ENCODE measurements at places on chromosomes 6 and 20.

DNA sequence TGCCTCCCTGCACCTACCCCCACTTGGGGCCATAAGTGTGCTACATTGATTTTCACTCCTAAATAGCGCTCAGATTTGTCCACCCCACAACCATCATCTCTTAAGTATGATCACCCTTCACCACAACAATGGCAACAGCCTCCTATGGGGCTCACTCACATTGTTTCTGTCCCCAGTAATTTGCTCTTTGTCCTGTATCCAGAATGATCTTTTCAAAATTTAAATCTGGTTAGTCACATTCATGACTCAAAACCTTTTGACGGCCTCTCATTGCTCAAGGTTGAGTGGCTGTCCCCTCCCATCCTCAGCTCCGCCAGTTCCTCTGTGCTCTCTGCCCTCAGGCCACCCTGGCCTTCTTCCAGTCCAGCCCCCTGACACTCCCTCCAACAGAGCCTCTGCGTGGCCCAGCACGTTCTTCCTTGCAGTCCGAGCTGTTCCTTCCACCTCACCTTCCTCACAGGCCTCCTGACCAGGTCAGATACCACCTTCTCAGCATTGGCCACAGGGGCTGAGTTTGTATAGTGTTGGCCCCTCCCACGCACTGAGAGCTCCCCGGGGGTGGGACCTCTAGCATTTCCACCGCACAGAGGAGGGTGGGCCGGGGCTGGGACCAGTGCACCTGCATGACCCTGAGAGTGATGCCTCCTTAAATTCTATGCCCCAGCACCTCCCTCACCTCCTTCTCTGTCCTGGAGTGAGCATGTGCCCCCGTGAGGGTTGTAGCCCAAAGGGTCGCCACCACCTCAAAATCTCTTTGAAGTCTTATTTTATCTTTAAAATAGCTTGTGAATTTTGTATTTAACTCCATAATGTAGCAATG lies 2.4 kb upstream of the PPP1R3G start:
- no peak for DNase-seq

DNA sequence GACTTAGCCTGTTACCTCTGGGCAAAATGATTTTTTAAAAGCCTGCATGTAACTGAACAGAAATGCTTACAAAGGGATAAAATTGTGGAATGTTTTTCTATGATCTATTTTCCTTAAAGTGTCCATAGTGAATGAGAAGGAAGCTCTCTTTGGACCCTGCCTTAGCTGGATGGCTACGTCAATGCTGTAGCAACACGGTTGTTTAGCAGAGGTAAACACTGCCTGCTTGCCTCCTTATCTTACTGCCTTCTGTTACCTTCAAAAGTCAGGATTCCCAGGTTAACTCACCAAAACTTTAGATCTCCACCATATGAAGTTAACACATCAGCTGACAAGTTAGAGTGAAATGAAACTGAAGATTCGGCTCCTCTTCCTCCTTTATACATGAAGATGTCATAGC lies 402.6 kb downstream of the SAMD5 start:
- DNase-seq: no peak

- no peak for DNase-seq
Observed at GRCh38 chr6:37531437-37532036, 31.8 kb upstream of the CCDC167 start.

DNA sequence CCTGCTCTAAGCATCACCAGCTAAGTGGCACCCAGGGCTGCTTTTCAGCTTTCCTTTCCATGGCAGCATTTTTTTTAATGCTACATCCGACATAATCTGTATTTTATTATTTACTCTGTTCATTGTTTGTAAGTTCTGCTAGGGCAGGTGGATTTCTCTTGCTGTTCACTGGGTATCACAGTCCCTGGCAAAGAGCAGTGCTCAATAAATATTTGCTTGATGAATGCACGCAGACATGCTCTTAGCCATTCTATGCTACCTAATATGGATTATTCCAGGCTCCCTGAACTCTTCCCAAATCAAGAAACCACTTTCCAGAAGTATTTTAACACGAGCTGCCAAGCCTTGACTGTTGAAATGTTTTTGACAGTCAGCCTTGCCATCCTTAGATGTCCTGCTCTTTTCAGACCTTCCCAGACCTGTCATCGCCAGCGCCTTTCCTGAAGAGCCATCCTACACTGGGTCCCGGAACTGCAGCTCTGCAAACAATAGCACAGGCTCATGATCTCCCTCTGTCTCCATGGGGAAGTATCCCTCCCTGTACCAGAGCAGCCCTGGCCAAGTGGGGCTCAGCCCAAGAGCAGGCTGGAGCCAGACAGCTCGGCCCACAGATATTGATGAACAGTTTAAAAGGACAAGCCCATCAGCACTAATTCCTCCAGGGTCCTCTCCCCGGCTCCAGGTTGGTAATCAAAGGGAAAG lies 136.5 kb upstream of the CDH4 start:
- no peak for DNase-seq

GRCh38 chr6:84227044-84227433 lies 404 bp downstream of the CEP162 start:
- no peak for DNase-seq

DNA sequence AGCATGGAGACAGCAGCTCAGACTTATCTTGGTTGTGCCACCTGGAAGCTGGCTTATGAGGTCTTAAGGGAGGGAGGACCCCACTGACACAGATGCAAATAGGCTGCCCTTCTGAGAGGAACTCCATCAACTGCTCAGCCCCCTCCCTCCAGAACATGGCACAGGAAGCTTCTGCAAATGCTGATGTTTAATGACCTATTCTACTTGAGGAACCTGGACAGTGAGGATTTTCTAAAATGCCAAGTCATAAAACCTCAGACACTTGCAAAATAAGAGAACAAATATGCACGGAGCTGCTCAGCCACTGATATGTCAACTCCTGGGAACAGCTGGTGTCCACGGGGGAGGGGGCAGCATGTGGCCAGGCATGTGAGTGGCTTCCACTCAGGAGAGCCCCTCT lies 3.5 kb downstream of the CST9 start:
- DNase-seq: no peak

DNA sequence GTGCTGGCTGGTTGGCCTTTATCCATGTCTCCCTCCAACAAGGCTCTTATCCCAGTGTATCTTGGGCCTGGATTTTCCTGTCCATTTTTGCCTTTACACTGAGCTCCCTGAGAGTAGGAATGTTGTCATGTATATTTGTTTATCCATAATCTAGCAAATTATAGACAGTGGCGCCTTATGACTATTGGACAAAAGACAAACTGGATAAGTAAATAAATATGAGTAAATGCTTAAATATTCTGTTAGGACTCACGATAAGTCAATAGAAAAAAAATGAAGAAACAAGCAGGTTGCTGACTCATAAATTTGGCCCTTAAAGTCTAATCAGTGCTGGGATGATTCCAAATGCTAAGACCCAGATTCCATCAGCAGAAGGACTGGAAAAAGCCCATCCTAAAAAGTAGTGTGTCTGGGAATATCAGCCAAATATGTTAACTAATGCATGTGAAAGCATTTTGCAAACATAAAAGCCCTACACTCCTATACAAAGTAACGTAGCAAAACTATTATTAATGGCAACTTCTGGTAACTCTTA lies 55.0 kb upstream of the PCSK2 start:
- no peak for DNase-seq

DNA sequence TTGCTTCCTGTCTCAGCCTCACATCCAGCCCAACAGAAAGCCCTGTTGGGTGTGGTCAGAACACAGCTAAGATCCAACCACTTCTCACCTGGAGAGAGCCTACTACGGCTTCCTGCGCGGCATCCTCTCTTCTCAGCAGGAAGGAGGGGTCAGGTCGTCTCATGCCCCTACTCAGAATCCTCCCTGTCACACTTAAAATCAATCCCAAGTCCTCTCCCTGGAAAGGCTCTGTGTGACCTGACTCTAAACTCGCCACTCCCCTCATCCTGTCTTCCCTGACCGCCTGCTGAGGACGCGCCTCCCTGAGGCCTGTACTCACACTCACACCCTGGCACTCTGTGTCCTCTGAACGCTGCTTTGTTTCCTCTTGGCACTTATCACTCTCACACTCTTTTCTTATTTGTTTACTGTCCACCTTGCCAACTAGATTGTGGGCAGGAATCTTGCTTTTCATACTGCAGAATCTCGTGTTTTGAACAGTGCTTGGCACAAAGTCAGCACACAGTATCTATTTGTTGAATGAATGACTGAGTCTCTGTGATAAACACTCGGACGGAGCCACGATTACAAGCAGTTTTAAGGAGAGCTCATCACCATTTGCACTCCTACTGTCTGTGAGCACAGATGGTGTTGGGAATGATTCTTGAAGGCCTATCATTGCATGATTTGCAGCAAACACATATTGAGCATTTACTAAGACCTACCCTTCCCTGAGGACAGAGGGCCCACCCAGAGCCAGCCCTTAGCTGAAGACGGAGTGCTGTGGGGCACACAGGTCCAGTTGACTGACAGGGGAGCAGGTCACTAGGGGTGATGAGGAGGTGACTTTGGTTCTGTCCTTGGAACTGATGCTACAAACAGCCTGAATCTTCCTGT lies 18.7 kb downstream of the RAB5IF start:
- DNase-seq: no peak

- DNase-seq: no peak
Observed at GRCh38 chr6:4908062-4908461, 95.8 kb downstream of the RPP40 start.

DNA sequence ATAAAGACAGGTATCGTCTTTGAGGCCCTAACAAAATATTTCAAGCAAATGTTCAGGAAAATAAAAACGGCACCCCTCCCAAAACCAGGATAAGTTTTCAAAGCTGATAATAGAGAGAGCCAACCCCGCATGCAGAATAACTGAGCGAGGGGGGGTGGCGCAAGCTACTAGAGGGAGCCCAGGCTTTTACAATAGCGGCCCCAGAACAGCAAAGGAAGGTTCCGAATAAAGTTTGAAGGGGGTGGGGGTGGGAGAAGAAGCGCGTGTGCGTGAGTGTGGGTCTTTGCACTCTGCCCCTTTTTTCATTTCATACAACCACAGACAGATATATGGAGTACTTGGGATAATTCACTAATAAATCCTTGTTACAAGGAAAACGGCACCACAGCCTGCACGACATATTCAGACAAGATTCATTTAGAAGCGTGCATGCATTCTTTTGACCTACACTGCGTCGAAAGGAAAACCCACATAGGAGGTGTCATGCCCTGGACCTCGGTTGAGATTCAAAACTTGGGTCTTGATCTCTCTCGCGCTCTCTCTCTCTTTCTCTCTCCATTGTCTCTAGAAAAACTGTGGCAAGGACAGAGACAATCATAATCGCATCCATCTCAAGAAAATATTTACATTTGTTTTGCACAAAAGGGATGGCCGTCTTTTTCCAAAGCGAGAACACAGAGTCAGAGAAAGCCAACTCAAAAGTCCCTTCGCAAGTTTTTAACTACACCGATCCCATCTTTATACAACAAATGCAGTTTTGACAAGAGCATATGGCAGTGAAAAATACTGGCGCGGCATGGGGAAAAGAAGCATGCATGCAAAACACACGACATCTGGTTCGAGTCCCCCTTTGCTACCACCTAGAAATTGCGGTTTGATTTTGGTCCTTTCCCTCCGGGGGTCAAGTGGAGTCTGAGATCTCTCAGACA lies 1.6 kb downstream of the OLIG3 start:
- DNase-seq: no peak

DNA sequence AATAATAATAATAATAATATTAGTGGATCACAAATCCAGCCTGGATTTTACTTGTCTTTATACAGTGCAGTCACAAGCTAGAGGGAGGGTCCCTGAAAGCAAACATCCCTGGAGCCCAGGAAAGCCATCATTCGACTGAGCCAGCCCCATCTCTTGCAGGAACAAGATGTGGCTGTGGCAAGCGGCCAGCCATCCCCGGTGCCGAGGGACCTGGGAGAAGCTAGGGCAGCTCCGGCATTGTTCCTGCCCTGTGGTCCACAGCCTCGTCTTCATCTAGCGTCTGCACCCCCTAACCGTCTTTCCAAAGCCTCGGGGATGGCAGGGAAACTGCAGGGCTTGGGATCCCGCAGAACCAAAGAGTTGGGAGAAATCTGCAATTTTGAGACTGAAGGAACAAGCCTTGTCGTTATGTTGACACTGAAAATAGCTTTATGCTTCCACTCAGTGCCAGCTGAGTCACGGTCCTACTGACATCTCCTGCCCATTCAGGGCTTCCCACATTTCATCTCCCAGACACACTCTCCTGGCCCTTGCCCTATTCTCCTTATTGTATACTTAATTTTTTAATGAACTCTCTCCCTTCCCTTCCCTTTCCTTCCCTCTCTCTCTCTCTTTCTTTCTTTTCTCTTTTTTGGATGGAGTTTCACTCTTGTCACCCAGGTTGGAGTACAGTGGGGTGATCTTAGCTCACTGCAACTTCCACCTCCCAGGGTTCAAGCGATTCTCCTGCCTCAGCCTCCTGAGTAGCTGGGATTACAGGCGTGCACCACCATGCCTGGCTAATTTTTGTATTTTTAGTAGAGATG lies 62.5 kb upstream of the ZNFX1 start:
- DNase-seq: no peak

- no peak for DNase-seq
Observed at GRCh38 chr6:161432546-161432945, 158.7 kb upstream of the AGPAT4 start.

DNA sequence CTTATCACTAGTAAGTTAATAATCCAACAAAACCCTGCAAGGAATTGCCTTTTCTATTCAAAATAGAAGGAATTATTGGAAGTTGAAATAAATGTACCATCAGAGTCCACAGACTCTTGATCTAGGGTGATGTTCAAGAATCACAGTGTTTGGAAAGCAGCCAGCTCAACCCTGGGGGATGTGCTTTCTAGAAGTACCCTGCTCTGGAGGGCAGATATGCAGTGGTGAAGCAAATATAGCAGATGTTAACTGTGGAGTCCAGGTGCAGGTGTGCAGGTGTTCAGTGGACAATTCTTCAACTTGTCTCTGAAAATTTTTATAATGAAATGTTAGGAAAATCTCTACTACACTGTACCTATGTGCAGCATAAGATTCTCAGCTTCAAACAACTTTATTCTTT lies 9.1 kb upstream of the INSM1 start:
- DNase-seq: no peak

- no peak for DNase-seq
Observed at GRCh38 chr6:89492025-89492640, 59.2 kb downstream of the ANKRD6 start.
